Ecto neural progenitor cell (in vitro differentiated cells): ENCODE measurements at places on chromosomes 5 and 9.
A peak's percentile ranks its signal among the peaks of the same experiment; 100 is the strongest.

DNA sequence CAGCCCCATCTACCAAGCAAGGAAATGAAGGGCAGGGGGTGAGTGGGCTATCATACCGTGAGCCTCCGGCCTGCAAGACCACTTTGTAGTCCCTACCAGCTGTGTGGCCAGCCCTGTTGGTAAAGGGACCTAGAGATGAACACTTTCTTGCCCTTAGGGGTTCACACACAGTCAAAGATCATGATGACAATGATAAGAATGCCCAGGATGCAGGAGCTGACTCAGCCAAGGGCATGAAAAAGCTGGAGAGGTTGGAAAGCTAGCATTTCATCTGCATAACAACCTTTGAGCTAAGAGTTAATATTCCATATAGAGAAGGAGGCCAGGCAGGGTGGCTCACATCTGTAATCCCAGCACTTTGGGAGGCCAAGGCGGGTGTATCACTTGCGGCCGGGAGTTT is 19.2 kb upstream of the FGFR4 start:
- DNase-seq = no peak

DNA sequence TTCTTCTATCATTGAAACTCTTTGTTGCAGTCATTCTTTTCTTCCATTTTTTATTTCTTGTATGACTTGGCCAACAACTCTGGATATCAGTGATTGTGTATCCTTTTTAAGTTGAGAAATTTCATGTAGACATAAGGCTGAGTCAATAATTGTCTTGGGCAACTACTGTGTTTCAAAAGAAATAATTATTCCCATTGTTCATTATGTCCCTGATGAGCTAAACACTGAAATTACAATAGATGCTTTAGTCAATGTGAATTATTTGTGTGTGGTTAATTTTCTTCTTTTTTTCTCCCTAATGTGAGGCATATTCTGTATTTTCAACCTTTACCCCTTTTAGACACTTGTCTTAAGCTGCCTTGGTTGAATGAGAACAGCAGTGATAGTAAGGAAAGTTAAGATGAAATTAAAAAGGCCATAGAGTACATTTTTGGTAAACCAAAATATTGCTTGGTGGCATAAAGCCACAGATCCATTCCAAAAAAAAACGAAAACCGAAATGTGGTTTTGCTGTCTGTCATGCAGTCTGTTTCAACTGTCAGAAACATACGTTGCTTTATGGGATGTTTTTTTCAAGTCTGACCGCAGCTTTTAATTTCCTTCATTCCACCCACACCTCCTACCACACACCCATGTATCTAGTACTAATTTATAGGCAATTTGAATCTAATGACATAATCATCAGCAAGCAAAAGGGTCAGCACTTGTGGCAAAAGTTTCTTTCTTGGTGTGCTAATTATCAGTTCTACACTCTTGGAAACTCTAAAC is 21.1 kb downstream of the TLE4 start:
- no peak for DNase-seq

DNA sequence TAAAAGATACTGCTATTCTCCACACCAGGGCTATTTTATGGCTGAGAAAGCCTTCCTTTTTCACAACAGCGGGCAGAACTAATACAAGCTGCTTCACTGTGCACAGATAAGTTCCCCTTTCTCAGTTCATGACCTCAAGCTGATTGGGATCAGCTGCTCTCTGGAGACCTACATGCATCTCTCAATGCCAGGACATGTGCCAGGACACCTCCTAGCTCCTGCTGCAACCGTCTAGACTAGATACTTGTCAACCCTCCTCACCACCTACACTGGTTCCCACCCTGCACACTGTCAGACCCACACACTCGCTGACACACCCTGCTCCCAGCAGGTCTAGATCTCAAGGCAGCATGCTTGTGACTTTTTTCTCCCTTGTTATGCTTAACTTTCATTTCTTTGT is 39.8 kb downstream of the STARD4 start:
- no peak for DNase-seq

GRCh38 chr5:167987490-167988280 is 303.8 kb upstream of the WWC1 start:
- no peak for DNase-seq

- DNase-seq = no peak
Observed at GRCh38 chr5:137016783-137017324, 482.3 kb downstream of the SPOCK1 start.

DNA sequence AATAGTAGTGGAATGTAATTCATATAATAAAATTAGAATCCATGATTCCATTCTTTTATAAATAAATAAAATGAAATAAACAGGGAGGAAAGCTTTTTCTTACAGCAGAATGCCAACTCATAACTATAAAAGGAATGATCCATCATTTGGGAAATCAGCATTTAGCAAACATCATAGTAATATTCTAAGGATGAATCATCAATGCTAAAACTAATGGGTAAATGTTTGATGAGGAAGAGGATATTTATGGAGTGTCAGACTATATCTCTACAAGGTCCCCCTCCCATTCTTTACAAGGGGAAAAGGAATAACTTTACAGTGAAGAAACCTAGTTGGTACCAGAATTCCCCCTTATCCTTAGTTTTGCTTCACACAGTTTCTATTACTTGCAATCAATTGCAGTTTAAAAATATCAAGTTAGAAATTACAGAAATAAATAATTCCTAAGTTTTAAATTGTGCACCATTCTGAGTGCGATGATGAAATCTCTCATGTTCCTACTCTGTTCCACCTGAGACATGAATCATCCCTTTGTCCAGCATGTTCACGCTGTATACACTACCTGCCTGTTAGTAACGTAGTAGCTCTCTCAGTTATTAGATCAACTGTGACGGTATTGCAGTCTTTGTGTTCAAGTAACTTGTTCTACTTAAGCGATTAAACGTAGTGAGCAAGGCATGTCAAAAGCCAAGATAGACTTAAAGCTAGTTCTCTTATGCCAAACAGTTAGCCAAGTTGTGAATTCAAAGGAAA is 14.2 kb upstream of the JAKMIP2 start:
- no peak for DNase-seq

- DNase-seq = no peak
Observed at GRCh38 chr9:88476491-88477271, 58.3 kb upstream of the NXNL2 start.

DNA sequence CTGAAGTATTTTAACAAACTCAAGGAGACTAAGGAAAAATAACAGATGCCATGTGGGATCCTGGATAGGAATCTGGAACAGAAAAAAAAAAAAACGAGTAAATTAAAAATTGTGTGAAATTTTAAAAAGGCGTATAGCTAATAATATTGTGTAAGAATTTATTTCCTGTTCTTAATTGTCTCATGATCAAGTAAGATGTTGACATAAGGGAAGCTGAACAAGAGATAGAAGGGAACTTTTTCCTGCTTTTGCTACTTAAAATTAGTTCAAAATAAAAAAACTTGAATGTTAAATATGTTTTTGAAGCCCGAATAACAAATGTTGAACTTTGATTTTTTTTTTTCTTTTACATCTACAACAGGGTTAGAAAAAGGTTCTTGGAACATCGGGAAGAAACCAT is 10.5 kb downstream of the SNAPC3 start:
- no peak for DNase-seq

DNA sequence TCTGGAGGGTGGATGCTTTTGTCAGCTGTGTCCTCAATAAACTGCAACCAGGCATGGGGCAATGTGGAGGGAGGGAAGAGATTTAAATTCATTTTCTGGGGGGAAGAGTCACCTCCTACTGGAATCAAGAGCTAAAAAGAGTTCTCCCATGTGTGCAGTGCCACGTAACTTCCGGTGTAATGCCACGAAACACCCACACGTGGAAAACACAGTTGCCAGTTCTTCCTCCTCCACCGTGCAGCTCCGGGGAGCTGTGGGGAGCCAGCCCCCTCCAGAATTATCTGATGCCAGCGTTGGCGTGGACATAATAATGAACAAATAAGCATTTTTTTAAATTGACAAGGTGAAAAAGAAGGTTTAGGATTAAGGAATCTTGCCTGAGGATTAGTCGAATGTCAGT is 32.1 kb upstream of the MED10 start:
- DNase-seq = no peak

GRCh38 chr5:148897842-148898241 is 71.4 kb downstream of the ADRB2 start:
- no peak for DNase-seq

GRCh38 chr9:126635661-126636439 is 22.1 kb downstream of the LMX1B start:
- no peak for DNase-seq

DNA sequence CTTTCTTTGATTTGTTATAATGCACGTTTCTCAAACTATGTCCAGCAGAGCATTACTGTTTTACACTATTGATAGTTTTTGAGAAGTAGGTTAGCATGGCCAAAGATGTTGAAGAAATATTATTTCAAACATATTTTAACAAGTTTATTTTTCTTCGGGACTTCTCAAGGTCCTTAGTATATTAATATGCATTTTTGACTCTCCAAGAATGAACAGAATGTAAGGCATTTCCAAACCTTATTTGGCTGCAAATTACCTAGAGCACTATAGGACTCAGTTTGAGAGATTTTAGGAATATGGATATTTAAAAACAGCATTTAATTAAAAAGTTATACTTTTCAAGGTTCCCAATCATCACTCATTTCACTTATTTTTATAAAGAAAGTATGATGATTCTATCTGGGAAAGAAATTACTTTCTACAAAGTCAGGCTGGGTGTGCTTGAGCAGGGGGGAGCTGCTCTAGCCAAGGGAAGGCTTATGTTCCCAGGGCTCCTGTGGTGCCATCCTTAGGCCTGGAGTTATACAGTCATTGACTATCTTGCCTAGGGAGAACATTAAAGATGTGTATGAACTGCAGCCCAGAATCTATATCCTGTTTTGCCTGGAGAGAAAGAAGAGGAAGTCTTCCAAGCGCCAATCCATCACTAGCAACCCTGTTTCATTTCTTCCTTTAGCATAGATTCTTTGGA is 27.6 kb upstream of the NREP start:
- DNase-seq = no peak

- DNase-seq = no peak
Observed at GRCh38 chr5:10862085-10862484, 101.1 kb upstream of the DAP start.

- peak; percentile 59 for DNase-seq
Observed at GRCh38 chr5:157366741-157367674, 93.0 kb upstream of the NIPAL4 start.

GRCh38 chr5:96254980-96255691 is 177.9 kb downstream of the PCSK1 start:
- no peak for DNase-seq

GRCh38 chr5:179261301-179262125 is 83.7 kb downstream of the ADAMTS2 start:
- DNase-seq = peak; percentile 83

DNA sequence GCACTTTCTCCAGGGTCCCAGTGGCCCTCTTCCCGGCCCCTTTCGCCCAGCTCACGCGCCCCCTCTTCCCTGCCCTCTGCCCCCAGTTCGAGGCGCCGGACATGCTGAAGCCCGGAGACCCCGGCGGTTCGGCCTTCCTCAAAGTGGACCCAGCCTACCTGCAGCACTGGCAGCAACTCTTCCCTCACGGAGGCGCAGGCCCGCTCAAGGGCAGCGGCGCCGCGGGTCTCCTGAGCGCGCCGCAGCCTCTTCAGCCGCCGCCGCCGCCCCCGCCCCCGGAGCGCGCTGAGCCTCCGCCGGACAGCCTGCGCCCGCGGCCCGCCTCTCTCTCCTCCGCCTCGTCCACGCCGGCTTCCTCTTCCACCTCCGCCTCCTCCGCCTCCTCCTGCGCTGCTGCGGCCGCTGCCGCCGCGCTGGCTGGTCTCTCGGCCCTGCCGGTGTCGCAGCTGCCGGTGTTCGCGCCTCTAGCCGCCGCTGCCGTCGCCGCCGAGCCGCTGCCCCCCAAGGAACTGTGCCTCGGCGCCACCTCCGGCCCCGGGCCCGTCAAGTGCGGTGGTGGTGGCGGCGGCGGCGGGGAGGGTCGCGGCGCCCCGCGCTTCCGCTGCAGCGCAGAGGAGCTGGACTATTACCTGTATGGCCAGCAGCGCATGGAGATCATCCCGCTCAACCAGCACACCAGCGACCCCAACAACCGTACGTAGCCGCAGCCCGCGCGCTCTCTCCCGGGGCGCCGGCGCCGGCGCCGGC is 1.0 kb downstream of the PRDM6 start:
- peak; percentile 77 for DNase-seq

GRCh38 chr9:136539427-136540421 is 6.1 kb downstream of the NOTCH1 start:
- DNase-seq = no peak

DNA sequence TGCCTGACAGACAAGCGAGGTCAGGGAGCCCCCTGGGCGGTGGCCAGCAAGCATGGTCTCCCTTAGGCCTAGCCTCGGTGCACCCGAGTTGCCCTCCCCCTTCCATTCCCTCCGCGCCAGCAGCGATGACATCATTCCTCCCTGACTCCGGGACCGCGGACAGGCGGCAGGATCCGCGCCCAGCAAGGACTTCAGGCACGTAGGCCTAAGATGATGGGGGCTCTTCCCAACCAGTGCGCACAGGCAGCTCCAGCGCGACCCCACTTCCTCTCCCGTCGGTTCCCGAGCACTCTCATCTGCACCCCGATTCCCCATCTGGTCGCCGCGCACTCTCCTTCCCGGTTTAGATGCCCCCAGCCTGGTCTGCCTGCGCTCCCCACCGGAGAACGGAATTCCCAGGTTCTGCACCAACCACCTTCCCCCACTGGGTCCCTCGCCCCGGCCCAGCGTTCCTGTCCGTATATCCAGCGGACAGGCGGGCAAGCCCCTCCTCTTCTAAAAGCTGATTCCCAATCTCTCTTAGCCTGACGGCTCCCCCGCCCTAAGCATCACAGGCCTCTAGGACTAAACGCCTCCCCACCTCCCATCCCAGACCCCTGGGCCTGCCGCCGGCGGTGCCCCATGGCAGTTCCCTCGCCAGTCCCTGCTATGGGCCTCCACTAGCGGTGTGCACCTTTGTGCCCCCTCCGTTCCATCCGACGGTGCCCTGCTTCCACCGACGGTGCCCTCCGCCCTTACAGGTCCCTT is 931 bp downstream of the FAM219A start:
- DNase-seq = peak; percentile 75

- no peak for DNase-seq
Observed at GRCh38 chr9:2727966-2728613, 10.8 kb downstream of the KCNV2 start.

DNA sequence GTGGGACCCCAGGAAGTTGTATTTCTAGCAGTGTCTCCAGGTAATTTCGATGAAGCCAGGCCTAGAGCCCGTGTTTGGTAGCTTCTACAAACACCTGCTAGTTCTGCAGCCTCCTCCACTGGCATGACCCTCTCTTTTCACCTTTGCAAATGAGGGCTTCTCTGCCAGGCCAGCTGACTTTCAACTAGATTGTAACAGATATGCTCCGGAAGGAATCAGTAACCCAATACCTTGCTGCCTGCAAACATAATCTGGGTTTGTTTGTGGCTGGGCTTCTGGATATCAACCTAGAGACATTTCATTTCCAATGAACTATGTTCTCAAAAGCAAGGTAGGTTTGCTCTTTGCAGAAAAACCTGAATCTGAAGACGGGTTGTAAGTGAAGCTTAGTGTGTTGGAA is 354.8 kb downstream of the DMRT2 start:
- no peak for DNase-seq

GRCh38 chr9:88060746-88061145 is 77.5 kb downstream of the SPATA31C2 start:
- DNase-seq = no peak
